ENCODE measurements at places on chromosomes 6 and 20. TPM values are rescaled to one million over a fixed set of nuclear protein-coding genes. Genes with fewer than 3 reads are reported as not detected.

- no peaks in the 10 kb centered on the region for H3K36me3 ChIP-seq
- H3K27ac ChIP-seq, result no peak overlapping the region
- no peak for DNase-seq
- peaks cover 5% of the 10 kb centered on the region for H3K4me1 ChIP-seq
- H3K27me3 ChIP-seq, result no peaks in the 10 kb centered on the region
Observed at GRCh38 chr6:73258721-73259120, 4.3 kb downstream of the KHDC1 start.

DNA sequence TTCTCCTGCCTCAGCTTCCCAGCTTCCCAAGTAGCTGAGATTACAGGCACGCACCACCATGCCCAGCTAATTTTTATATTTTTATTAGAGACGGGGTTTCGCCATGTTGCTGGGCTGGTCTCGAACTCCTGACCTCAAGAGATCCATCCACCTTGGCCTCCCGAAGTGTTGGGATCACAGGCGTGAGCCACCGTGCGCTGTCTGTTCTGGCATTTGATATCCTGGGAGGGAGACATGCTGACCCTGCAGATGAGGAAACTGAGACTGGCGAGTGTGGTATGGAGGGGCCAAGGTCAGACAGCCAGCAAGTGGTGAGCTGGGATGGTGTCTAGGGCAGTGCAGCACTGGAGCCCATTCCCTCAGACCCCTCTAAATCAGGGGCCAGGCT lies 44.6 kb downstream of the SRC start:
- no peaks in the 10 kb centered on the region for H3K4me1 ChIP-seq
- peaks cover 31% of the 10 kb centered on the region for H3K36me3 ChIP-seq
- H3K4me3 ChIP-seq, result no peak overlapping the region
- no peak overlapping the region for H3K27ac ChIP-seq
- no peak for DNase-seq

The TUBB2A gene
- total RNA-seq, result 46.6 TPM

- no peak for DNase-seq
- H3K36me3 ChIP-seq, result no peaks in the 10 kb centered on the region
- H3K27ac ChIP-seq, result peak overlapping the region; percentile 92
- H3K4me3 ChIP-seq, result peak overlapping the region; percentile 94
Observed at GRCh38 chr20:47502271-47503239, 868 bp downstream of the NCOA3 start.

The TP53TG5 gene
- not detected for total RNA-seq

The PCSK2 gene
- total RNA-seq, result not detected

GRCh38 chr6:83769413-83769812 lies 60.5 kb upstream of the SNAP91 start:
- H3K27me3 ChIP-seq, result no peaks in the 10 kb centered on the region
- DNase-seq, result no peak
- H3K36me3 ChIP-seq, result no peaks in the 10 kb centered on the region
- H3K4me3 ChIP-seq, result no peak overlapping the region
- H3K4me1 ChIP-seq, result no peaks in the 10 kb centered on the region

- no peaks in the 10 kb centered on the region for H3K27me3 ChIP-seq
- no peak for DNase-seq
- H3K27ac ChIP-seq, result no peak overlapping the region
- no peak overlapping the region for H3K4me3 ChIP-seq
Observed at GRCh38 chr20:38224531-38224930, 36.0 kb downstream of the KIAA1755 start.

DNA sequence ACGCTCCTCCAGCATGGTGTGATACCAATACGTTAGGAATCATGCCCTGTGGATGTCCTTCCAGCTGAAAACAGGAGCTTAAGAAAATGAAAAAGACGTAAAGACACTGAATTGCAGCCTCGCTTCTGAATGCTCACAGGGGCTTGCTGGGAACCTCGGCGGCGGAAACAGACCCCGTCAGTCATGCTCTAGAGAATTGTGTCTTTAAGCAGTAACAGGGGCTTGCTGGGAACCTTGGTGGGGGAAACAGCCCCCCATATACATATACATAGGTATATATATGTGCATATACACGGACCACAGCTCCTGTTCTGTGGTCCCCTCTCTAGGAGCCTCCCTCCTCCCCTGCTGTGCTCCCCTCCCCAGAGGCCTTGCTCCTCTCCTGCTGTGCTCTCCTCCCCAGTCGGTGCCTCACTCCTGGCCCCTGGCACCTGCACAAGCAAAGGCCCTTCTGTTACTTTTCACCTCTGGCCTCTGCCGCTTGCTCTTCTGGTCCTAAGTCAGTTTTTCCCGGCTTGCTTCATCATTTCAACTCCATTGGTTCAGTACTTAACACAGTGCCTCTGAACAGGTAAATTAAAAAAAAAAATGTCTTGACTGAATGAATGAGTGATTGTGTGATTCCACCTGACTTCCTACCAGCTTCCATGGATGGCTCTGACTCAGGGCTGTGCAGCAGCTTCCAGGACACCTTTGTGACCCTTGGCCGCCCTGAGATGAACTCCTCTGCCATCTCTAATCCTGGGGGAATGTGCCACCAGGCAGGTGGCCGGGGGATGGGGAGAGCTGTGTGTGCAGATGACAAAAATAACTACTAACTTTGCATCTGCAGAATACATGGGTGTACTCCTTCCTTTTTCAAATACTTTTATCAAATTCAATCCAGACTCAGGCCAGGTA lies 246.1 kb downstream of the SMOC2 start:
- no peak overlapping the region for H3K27ac ChIP-seq
- no peak for DNase-seq
- H3K27me3 ChIP-seq, result no peaks in the 10 kb centered on the region
- no peak overlapping the region for H3K4me3 ChIP-seq

DNA sequence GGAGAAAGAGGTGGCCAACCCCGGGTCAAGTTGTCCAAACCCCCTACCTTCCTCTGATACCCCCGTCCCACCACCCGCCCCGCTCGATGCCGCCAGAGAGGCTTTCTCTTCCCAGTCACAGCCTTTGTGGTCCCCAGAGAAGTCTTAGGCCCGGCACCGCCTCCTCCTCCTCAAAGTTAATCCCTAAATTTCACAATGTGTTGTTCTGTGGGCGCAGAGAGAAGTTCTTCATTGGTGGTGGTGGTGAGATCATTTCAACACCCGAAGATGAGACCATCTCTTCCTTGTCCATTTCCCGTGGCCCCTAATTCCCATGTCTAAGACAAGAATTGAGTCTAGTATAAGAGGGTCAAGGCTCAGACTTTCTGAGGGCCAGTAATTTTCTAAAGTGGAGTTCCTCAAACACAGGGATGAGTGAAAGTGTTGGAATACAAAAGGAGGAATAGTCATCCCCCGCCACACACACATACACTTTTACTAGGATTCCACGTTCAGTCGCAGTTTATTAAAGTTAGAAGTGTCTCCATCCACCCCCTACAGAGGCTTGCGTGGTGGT lies 10.4 kb downstream of the TRIM31 start:
- H3K27ac ChIP-seq, result no peak overlapping the region
- DNase-seq, result no peak

DNA sequence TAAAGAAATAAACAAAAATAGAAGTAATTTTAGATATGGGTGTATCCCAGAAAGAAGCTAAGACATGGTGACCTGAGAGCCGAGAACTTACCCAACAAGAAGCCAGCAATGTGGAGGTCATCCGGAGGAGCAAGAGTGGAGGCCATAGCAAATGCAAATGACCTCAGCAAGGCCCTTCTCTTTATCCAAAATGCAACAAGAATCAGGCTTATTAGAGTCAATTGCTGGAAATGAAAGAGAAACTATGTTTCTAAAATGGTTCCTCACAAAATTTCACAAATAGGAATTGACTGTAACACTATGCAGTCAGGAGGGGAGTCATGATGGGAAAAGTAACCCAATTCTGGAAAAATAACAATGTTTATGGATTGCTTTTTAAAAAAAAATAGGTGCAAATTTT lies 90.4 kb downstream of the TNFAIP3 start:
- H3K36me3 ChIP-seq, result no peaks in the 10 kb centered on the region
- no peak overlapping the region for H3K4me3 ChIP-seq
- H3K27me3 ChIP-seq, result no peaks in the 10 kb centered on the region
- no peak for DNase-seq
- H3K27ac ChIP-seq, result no peak overlapping the region
- no peaks in the 10 kb centered on the region for H3K4me1 ChIP-seq

DNA sequence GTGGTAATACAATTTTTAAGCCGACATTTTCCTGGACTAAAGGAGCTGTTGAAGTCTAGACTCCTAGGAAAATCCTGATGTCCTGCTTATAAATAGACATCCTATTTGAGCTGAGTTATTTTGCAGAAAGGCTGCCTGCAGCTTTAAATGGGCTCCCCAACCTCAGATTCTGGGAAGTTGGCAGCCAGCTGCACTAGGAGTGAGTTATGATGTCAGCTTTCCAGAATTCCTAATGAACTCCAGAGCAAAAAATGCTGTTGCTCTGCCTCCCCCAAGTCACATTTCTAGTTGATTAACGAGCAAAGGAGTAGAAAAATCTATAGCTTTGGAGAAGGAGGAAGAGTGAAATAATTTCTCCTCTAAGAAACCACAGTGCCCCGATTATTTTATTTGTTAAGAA lies 346.3 kb upstream of the SULF2 start:
- DNase-seq, result no peak
- no peak overlapping the region for H3K4me3 ChIP-seq
- H3K27me3 ChIP-seq, result no peaks in the 10 kb centered on the region
- no peaks in the 10 kb centered on the region for H3K36me3 ChIP-seq
- no peaks in the 10 kb centered on the region for H3K4me1 ChIP-seq

The LINC00237 gene
- not detected for total RNA-seq

DNA sequence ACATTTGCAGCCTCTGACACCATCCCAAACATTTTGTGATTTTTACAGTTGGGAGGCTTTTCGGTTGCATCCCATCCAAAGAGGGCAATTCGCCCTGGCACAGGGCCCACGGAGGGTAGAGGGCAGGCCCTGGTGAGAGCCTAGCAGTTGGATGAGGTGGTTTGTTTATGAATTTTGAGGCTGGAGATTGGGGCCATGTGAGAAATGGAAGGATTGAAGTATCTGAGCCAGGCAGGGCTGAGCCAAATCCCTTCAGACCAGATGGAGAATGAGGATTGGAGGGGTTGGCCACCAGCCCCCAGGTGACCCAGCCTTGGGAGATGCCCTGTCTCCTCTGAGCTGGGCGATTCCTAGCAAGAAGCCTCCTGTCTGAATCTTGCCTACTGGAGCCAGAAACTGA lies 52.6 kb upstream of the CCDC167 start:
- no peak overlapping the region for H3K4me3 ChIP-seq
- no peaks in the 10 kb centered on the region for H3K36me3 ChIP-seq
- H3K27me3 ChIP-seq, result no peaks in the 10 kb centered on the region
- no peak for DNase-seq
- peaks cover 86% of the 10 kb centered on the region for H3K4me1 ChIP-seq
- H3K27ac ChIP-seq, result peak overlapping the region; percentile 91

DNA sequence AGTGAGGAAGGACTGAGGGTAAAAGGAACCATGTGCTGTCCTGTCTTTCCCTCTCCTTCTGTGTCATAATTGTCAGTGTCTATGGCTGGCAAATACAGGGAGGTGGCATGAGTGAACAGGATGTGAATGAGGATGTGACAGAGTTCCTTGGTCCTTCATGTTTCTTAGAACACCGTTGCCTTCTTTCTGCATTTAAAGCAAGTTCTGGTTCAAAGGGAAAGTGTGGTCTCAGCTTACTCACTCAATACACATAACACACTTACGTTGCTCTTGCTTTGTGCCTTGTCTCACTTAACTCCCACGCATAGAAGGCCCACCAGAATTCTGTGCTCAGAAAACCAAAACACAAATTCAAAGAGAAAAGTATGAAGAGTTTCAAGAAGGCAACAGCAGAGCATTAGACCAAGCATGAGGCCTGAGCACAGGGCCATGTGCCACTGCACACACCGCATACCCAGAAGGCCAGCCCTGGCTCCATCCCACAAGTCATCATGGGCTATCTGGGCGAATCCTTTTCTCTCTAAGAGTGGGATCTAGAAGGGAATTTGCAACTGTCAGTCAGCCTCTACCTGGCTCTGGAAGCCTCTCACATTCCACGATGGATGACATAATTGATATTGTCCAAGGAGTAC lies 38.9 kb upstream of the SAYSD1 start:
- H3K27me3 ChIP-seq, result no peaks in the 10 kb centered on the region
- H3K27ac ChIP-seq, result no peak overlapping the region
- H3K36me3 ChIP-seq, result no peaks in the 10 kb centered on the region
- H3K4me1 ChIP-seq, result no peaks in the 10 kb centered on the region
- no peak for DNase-seq
- H3K4me3 ChIP-seq, result no peak overlapping the region

- H3K27me3 ChIP-seq, result no peaks in the 10 kb centered on the region
- no peaks in the 10 kb centered on the region for H3K4me1 ChIP-seq
- no peak overlapping the region for H3K4me3 ChIP-seq
- no peak for DNase-seq
- no peaks in the 10 kb centered on the region for H3K36me3 ChIP-seq
Observed at GRCh38 chr20:52261792-52262191, 70.2 kb upstream of the ZFP64 start.

DNA sequence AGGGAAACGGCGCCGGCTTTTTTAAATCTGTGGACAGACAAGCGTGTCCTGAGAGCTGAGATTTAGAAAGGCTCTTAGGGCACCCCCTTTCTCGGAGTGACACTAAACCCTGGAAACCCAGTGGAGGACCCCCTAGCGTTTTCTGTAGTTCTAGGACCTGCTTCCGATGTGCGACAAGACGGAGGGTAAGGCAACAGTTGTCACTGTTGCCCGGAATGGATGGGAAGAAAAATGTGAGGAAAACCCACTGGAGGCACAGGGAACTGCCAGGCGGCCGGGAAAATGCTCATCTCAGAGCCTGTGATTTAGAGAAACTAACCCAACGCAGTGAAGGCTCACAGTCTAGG lies 551 bp upstream of the ATP5F1E start:
- H3K36me3 ChIP-seq, result peaks cover 21% of the 10 kb centered on the region
- DNase-seq, result no peak
- H3K4me3 ChIP-seq, result peak overlapping the region; percentile 73

DNA sequence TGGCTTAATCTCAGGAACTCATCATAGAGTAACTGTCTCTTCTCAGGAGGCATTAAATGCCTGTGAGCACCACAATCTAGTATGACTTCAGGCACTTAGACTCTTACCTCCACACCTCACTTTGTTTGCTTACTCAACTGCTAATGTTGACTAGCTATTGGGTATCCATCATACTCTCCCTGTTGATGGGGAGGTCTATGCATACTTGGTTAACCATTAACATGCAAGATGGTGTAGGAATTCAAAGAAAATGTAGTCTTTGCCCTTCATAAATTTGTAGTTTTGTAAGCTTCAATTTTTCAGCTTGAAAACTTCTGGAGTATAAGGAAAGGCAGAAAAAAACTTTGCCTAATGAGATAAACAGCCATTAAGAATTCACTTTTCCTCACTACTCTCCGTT lies 501.0 kb upstream of the MARCKS start:
- H3K27me3 ChIP-seq, result no peaks in the 10 kb centered on the region
- DNase-seq, result no peak
- no peaks in the 10 kb centered on the region for H3K36me3 ChIP-seq
- H3K4me3 ChIP-seq, result no peak overlapping the region
